ENCODE measurements at places on chromosomes 3 and 15.

DNA sequence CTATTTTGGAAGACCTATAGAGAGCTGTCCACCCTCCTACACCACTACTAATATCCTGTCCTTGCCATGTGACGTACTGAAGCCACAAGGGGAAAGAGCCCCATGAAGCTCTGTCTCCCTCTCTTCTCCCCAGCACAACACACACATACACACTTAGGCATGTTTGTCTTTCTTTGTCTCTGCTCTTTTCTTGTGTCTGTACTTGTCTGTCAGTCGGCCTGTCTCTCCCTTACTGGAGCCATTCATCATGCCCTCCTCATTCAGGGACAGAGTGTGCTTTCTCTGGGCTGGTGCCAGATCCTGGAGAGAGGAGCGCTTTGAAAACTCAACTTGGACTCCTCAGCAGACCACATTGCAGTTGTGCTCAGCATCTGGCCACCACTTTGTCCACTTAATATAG is 47.6 kb downstream of the PSMD6 start:
- peak overlapping the region; percentile 66 for H3K27ac ChIP-seq
- H3K36me3 ChIP-seq = peaks cover 9% of the 10 kb centered on the region
- peaks cover 48% of the 10 kb centered on the region for H3K4me1 ChIP-seq
- peak; percentile 59 for DNase-seq
- no peak overlapping the region for H3K4me3 ChIP-seq
- H3K27me3 ChIP-seq = no peaks in the 10 kb centered on the region

- peaks cover 64% of the 10 kb centered on the region for H3K4me1 ChIP-seq
- H3K36me3 ChIP-seq = peaks cover 27% of the 10 kb centered on the region
- peak overlapping the region; percentile 55 for H3K4me3 ChIP-seq
- DNase-seq = no peak
Measured at GRCh38 chr3:48595526-48596121, 495 bp upstream of the COL7A1 start.

GRCh38 chr3:43161684-43162229 is 55.9 kb upstream of the POMGNT2 start:
- H3K36me3 ChIP-seq = no peaks in the 10 kb centered on the region
- H3K4me3 ChIP-seq = no peak overlapping the region

DNA sequence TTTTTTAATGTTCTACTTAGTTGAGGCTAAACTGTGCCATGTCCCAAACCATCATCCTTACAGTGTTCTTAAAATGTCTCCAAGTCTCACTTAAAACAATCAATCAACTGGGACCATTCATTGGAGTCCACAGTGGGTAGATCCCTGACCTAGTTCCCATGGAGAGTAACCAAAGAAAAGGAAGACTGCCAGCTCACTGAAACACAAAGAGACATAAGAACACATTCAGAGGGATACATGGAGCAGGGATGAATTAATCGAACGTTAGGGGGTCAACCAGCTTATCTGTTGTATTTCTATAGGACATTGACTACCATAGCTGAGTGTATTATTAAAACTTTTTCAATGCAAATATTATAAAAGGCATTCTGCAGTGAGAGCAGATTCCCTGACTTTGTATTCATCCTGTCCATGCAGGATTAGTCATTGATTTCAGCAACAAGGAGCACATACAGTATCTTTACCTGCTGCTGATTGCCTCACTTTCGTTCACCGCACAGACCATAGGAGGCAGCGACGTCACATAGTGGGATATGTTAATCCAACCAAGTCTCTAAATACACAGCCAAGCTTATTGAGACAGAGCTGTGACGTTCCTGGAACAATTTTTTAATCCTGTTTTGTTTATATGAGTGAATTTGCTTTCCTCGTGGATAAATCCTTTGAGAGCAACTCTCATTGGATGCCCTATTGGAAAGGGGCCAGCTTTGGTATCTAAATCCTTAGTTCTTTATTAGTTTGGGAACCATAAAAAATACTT is 364.9 kb upstream of the RBMS3 start:
- no peaks in the 10 kb centered on the region for H3K36me3 ChIP-seq
- no peaks in the 10 kb centered on the region for H3K27me3 ChIP-seq
- peaks cover 10% of the 10 kb centered on the region for H3K4me1 ChIP-seq
- H3K4me3 ChIP-seq = peak overlapping the region; percentile 52

- no peaks in the 10 kb centered on the region for H3K27me3 ChIP-seq
- no peak for DNase-seq
- H3K4me3 ChIP-seq = no peak overlapping the region
- H3K36me3 ChIP-seq = no peaks in the 10 kb centered on the region
- peaks cover 14% of the 10 kb centered on the region for H3K4me1 ChIP-seq
Measured at GRCh38 chr15:65189102-65189740, 4.1 kb upstream of the CLPX start.

GRCh38 chr3:26498271-26498670 is 124.3 kb upstream of the LRRC3B start:
- H3K4me3 ChIP-seq = no peak overlapping the region
- no peak overlapping the region for H3K27ac ChIP-seq
- H3K36me3 ChIP-seq = no peaks in the 10 kb centered on the region
- no peaks in the 10 kb centered on the region for H3K27me3 ChIP-seq
- no peaks in the 10 kb centered on the region for H3K4me1 ChIP-seq

DNA sequence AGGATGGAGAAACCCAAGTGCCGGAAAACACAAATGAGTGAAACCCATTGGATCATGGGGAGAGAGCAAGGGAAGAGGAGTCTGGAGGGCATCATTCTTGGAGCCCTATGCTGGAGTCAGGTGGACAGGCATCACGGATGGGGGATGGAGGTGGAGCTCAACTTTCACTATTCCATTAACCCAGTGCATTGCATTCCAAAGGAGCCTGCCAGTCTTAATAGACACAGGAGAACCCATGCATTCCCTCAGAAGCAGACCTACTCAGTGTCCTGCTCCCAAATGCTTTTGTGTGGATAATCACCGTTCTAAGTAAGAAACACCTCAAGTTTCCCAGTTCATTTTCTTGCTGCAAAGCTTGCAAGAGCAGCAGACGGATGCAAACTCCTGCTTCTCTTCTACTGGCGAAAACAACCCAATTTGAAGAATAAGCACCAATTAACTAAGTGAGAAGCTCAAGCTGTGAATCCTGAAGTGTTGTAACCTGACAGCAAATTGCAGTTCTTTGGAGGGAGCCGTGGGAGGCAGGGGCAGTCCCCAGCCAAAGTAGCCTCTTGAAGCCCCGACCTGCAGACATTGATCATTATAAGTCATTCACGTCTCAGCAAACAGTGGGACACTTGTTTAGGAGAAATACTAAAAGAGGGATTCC is 25.3 kb downstream of the SEMA5B start:
- H3K27me3 ChIP-seq = no peaks in the 10 kb centered on the region
- no peak for DNase-seq
- H3K4me1 ChIP-seq = no peaks in the 10 kb centered on the region
- no peak overlapping the region for H3K27ac ChIP-seq

- peaks cover 63% of the 10 kb centered on the region for H3K4me1 ChIP-seq
- H3K27ac ChIP-seq = no peak overlapping the region
- H3K27me3 ChIP-seq = no peaks in the 10 kb centered on the region
- no peak overlapping the region for H3K4me3 ChIP-seq
Measured at GRCh38 chr3:129672412-129672811, 65.9 kb upstream of the PLXND1 start.

- no peak overlapping the region for H3K4me3 ChIP-seq
- H3K36me3 ChIP-seq = no peaks in the 10 kb centered on the region
- DNase-seq = no peak
Measured at GRCh38 chr3:42735615-42736014, 33.0 kb upstream of the HHATL start.

- no peaks in the 10 kb centered on the region for H3K27me3 ChIP-seq
- no peaks in the 10 kb centered on the region for H3K36me3 ChIP-seq
- H3K27ac ChIP-seq = no peak overlapping the region
- DNase-seq = no peak
- H3K4me1 ChIP-seq = no peaks in the 10 kb centered on the region
Measured at GRCh38 chr3:95731753-95732152, 1082.6 kb upstream of the EPHA6 start.

GRCh38 chr3:185746470-185746869 is 78.4 kb downstream of the IGF2BP2 start:
- H3K4me1 ChIP-seq = peaks cover 6% of the 10 kb centered on the region
- H3K27me3 ChIP-seq = no peaks in the 10 kb centered on the region
- no peak overlapping the region for H3K27ac ChIP-seq
- H3K4me3 ChIP-seq = no peak overlapping the region
- DNase-seq = no peak
- H3K36me3 ChIP-seq = no peaks in the 10 kb centered on the region

DNA sequence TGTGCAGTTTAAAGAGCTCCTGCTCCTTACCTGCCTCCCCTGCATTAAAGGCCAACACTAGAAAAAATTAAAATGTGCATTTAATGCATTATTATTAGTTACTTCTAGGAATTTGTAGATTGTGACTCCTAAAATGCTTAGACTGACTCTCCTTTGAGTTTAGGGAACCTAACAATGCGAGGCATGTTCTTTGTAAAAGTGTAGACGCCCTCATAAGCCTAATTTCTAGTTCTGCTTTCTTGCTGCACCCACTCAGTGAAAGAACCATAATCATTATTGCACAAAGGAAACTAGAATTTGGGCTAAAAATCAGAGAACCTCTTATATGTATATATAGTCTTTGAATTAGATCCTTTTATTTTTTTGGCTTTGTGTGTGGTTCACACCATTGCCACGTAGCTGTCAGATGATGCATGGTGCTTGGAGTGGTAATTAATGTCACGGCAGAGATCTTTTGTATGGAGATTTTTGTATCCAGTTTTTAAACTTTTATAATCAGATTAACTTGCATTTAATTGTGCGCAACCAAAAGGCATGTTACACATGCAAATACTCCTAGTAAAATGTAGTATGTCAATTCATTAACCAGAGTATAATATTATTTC is 710 bp downstream of the ABHD10 start:
- H3K36me3 ChIP-seq = peaks cover 8% of the 10 kb centered on the region
- no peaks in the 10 kb centered on the region for H3K27me3 ChIP-seq
- DNase-seq = no peak

GRCh38 chr15:51818150-51818549 is 11.3 kb upstream of the TMOD3 start:
- H3K27me3 ChIP-seq = no peaks in the 10 kb centered on the region
- no peaks in the 10 kb centered on the region for H3K36me3 ChIP-seq
- H3K4me1 ChIP-seq = peaks cover 15% of the 10 kb centered on the region
- no peak overlapping the region for H3K27ac ChIP-seq
- DNase-seq = no peak
- no peak overlapping the region for H3K4me3 ChIP-seq

DNA sequence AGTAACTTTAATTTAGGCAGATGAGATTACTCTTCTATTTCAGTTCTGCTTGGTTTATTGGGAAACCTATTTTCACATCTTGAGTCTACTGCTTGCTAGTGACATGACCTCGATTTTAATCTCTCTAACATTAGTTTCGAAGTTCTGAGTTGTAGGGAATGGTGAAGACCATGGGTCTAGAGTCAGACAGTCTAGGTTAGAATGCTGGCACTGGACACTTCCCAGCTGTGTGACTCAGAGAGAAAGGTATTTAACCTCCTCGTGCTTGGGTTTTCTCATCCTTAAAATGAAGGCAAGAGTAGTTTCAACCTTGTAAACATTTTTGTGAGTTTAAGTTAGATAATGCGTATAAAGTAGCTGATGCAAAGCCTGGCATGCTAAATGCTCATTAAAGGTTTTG is 422.1 kb downstream of the GRM7 start:
- H3K27me3 ChIP-seq = no peaks in the 10 kb centered on the region
- no peak for DNase-seq
- H3K4me1 ChIP-seq = no peaks in the 10 kb centered on the region
- H3K36me3 ChIP-seq = no peaks in the 10 kb centered on the region

GRCh38 chr3:120129051-120129450 is 34.8 kb upstream of the GSK3B start:
- no peaks in the 10 kb centered on the region for H3K4me1 ChIP-seq
- H3K4me3 ChIP-seq = no peak overlapping the region
- no peaks in the 10 kb centered on the region for H3K27me3 ChIP-seq
- no peak overlapping the region for H3K27ac ChIP-seq
- no peak for DNase-seq
- H3K36me3 ChIP-seq = no peaks in the 10 kb centered on the region

DNA sequence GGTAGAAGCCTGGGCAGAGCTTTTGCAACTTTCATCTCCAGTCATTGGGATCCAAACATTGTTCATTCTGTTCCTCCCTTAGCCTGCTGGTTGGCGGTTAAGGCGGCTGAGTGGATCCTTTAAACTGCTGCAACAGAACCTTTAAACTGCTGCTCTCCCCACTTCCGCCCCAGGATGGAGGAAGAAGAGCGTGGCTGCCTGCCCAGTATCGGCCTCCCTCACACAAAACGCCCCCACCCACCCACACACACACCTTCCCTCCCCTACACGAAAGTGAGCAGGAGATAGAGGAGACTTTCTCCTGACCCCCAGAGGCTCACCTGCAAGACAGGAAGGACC is 460 bp upstream of the ZMAT3 start:
- H3K4me3 ChIP-seq = peak overlapping the region; percentile 80
- H3K27me3 ChIP-seq = no peaks in the 10 kb centered on the region
- DNase-seq = peak; percentile 29
- peaks cover 51% of the 10 kb centered on the region for H3K4me1 ChIP-seq
- peak overlapping the region; percentile 93 for H3K27ac ChIP-seq

DNA sequence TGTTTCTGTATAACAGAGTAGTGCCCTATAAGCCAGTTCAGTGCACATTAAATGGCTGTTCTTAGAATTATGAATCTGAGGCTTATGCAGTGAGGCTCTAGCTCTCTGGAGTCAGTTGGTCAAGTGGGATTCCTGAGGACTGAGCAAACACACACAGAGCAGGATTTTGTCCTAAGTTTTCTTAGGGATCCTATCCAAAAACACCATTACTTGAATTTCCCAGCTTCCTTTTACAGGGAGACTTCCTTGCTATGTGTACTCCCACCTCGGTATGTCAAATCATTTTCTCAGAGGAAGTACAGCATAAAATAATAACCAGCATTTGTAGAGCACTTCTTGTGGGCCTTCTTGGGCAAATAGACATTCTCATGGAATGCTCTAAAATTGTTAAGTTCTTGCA is 63.1 kb upstream of the GOLGA6B start:
- H3K36me3 ChIP-seq = peaks cover 4% of the 10 kb centered on the region
- no peaks in the 10 kb centered on the region for H3K4me1 ChIP-seq
- H3K27me3 ChIP-seq = no peaks in the 10 kb centered on the region
- no peak overlapping the region for H3K27ac ChIP-seq

GRCh38 chr15:68229386-68230156 is at the start of gene CLN6:
TSS of gene CLN6 (minus strand) at chr15:68229728. CDS start at chr15:68229584, 144 bp downstream.
- no peaks in the 10 kb centered on the region for H3K27me3 ChIP-seq
- DNase-seq = peak; percentile 85
- peak within 1 kb of the TSS; percentile 93 for H3K4me3 ChIP-seq

- no peaks in the 10 kb centered on the region for H3K27me3 ChIP-seq
- no peaks in the 10 kb centered on the region for H3K4me1 ChIP-seq
- no peak overlapping the region for H3K4me3 ChIP-seq
- DNase-seq = no peak
- no peak overlapping the region for H3K27ac ChIP-seq
- H3K36me3 ChIP-seq = no peaks in the 10 kb centered on the region
Measured at GRCh38 chr3:77825001-77825827, 785.3 kb downstream of the ROBO2 start.

All from left ventricle myocardium inferior (tissue), 1 donor.